ENCODE measurements at places on chromosomes 2 and 18.

GRCh38 chr2:230328155-230328458 is 1.1 kb downstream of the SP140L start:
- DNase-seq = no peak

DNA sequence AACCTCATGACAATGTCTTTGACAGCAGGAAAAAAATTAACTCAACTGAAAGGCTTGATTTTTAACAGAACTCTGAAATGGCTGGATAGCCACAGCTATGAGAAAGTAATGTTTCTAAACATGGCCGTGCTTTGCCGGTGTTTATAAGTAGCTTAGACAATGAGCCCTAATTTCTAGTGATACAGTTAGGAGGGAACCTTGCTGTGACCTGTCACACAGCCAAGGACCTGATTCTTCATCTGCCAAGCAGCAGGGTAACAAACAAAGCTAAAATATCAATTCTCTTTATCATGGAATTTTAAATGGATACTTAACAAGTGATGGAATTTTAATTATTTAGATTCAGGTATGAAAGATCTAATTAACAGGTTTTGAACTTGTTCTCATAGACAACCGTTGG is 24.3 kb upstream of the DYNC2LI1 start:
- DNase-seq = no peak

- no peak for DNase-seq
These were observed 51.2 kb upstream of the PXDN start for GRCh38 chr2:1795261-1796231.

DNA sequence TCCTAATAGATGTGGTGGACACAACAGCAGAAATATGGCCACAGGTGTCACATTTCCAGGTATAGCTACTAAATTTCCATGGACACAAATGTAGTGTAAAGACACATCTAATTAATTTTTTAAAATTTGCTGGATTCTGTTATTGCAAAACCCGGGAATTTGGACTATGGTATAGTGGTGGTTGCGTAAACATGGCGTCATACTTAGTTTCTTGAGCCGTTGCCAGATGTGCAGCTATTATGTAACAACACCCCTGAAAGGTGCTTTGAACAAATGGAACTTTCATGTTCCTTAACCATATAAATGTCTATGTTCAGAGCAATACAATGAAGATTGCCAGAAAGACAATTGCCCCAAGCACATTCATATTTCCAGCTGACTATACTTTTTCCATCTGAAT is 85.9 kb downstream of the HRH4 start:
- DNase-seq = no peak

DNA sequence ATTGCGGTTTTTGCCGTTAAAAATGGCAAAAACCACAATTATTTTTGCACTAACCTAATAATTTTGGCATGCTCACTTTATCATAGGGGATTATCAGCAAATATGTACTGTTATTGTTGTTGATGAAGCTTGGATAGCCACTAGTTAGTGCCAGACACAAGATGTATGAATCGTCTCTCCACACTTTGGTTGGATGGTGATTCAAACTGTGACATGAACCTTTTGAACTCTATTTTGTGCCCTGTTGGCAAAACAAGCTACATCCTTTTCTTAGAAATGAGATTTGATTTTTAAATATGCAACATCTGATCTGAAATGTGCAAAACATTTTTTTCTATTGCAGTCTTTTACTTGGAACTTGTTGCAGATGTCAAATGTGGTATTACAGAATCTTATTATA is 48.8 kb upstream of the DTNB start:
- no peak for DNase-seq

- no peak for DNase-seq
These were observed 60.1 kb downstream of the RAB27B start for GRCh38 chr18:54888378-54888777.

- no peak for DNase-seq
These were observed 1659.8 kb upstream of the CELF4 start for GRCh38 chr18:39225373-39225772.

DNA sequence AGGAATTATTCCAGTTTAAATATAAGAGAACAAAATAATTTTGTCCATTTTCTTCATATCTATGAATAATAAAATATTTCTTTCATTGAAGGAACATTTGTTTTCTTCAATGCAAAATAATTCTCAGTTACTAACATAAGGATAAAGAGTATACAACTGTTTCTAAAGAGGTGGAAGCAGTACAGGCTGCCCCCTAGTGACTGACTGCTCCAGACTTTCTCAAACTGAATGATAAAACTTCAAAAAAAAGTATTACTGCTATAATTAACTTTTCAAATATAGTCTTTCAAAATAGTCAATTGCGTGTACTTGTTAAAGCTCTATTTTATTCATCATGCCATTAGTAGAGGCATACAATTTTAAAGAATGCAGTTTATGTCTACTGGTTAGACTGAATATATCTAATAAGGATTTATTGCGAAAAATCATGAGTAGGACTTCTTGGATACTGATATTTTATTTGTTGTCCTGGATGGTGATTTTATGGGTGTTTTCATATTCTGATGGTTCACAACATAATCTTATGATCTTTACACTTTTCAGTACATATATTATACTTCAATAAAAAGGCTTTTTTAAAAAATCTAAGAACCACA is 100.1 kb downstream of the WDPCP start:
- DNase-seq = no peak

DNA sequence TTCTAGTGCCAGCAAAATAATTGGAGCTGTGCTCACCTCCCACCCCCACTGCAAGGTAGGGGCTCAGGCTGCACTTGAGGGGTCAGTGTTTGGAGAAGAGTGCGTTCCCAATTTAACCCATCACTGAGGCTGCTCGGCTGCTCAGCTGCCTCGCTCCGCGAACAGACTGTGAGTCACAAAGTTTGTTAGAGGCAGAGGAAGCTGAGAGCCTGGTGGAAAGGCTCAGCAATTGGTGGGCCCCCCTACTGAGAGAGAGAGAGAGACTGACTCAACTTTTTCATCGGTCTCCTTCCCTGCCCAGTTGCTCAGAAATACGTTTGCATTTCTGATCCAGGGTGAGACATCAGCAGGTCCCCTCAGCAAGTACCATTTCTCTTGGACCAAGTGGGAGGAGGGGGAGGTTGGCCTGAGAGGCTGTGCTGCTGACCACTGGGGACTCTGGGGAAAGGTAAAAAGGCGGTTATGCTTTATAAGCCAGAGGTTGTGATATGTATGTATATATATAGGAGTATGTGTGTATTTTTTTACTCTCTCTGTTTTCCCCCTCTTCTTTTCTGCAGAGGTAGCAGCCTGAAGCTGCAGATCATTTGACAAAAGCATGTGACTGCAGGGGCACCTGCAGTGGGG is 1.5 kb downstream of the EFR3B start:
- no peak for DNase-seq

All from memory B cell (primary cell).